ENCODE measurements at places on chromosomes 2 and 18. TPM values are rescaled to one million over a fixed set of nuclear protein-coding genes. Genes with fewer than 3 reads are reported as not detected.

GRCh38 chr2:5287558-5288334, 404.4 kb upstream of the SOX11 start:
- no peak for DNase-seq

GRCh38 chr2:117378653-117379052, 435.8 kb upstream of the DDX18 start:
- DNase-seq: no peak

- no peak for DNase-seq
Measured at GRCh38 chr2:171325886-171326585, 107.8 kb downstream of the METTL8 start.

DNA sequence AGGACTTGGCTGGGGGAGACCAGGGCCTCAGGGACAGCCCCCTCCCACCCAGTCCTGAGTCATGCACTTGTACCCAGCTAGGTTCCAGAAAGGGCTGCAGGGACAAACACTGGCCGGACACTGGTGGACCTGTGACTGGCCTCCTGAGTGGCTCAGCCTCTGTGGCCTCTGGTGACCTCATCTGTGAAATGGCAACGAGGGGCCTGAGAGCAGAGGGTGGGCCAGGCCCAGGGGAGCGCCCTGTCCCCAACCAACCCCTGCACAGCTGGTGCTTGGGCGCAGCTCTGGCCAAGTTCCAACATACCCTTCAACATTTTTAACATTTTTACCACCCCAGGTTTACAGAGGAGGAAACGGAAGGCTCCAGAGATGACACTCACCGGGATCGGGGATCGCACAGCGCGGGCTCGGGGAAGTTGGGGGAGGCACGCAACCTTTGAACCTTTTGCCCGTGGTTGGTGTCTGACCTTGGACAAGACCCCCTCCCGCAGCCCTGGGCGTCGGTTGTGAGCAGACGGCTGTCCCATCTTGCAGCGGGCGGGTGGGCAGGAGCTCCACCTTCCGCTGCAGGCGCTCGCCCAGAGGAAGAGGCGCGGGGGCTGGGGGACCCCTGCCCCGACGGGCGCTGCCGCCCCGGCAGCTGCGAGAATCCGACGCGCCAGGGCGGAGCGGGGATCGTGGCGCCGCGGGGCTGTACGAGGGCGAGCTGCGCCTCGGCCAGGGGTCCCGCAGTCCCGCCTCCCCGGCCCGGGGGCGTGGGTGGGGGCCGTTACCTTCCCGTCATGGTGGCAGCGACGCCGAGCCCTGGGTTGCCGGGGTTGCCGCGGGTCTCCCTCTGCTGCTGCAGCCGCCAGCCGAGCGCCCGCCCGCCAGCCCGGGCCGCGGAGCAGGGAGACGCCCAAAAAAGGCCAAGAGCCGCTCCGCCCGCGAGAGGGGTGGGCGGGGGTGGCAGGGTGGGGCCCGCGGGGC, 805 bp downstream of the LIMS2 start:
- peak; percentile 90 for DNase-seq

- DNase-seq: no peak
Measured at GRCh38 chr2:211396815-211397214, 840.4 kb downstream of the CPS1 start.

- DNase-seq: no peak
Measured at GRCh38 chr18:40157120-40157519, 1797.9 kb upstream of the PIK3C3 start.

DNA sequence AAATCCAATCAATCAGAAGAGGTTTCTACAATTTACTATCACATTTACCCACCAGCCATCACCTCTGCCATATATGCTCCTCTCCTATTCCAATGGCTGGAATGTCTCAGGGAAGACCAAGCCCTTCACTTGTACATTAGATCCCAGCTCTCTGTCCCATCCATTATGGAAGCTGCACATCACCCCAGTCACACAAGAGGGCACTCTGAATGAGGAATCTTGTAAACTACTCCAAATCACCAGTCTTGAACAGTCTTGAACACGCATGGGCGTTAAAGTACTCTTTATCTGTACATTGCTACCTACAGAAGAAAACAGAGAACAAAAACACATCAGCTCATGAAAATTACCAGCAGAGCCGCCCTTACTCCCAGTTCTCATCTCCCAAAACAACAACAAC, 38.7 kb downstream of the ZC3H8 start:
- DNase-seq: peak; percentile 24

GRCh38 chr18:8367217-8367988, 241.8 kb upstream of the RAB12 start:
- peak; percentile 91 for DNase-seq

DNA sequence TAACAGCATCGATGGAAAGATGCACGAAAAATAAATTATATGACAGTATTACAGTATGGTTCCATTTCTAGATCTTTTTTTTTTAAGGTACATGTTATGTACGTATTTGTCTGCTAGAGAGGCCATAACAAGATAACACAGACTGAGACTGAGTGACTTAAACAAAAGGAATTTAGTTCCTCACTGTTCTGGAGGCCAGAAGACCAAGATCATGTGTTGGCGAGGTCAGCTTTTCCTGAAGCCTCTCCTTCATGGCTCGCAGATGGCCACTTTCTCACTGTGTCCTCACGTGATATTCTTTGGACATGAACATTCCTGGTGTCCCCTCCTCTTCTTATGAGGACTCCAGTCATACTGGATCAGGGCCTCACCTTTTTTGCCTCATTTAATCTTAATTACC, 177.4 kb downstream of the CAPN13 start:
- no peak for DNase-seq

- DNase-seq: no peak
Measured at GRCh38 chr2:171793691-171794678, 100.1 kb downstream of the SLC25A12 start.

DNA sequence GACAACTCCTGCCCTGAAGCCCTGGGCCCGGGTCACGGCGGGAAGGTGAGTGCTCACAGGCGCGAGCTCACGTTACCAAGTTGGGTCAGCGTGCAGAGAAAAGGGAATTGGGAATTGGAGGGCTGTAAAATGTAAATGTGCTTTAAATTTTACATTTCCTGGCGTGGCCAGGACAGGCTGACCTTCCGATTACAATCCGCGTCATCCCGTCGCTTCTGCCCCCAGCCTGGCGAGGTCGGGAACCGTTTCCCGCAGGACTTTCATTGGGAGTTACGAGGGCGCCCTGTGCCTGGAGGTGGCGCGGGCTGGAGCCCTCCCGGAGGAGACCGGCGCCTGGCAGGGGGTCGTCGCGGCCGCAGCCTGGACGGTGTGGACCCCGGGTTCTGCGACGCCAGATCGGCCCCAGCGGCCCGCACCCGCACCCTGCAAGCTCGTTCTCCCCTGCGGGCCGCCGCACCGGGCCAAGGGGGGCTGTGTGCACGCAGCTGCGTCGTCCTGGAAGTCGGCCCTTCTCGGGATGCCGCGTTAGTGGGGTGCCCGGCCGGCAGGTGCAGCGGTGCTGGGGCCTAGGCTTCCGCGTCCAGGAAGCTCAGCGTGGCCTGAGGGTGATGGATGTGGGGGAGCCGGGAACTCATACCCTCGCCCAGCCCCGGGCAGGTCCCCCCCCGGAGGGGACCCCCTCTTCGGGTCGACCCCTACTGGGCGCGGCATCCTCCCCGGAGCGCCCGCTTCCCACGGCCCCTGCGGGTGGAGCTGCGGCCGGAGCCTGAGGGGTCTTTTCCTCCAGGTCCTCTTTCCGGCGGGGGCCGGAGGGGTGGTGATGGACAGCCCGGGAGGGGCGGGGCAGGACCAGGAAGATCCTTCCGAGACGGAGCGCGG, 63.9 kb downstream of the LRRFIP1 start:
- peak; percentile 83 for DNase-seq

- DNase-seq: no peak
Measured at GRCh38 chr2:61179701-61180639, 18.0 kb downstream of the C2orf74 start.

GRCh38 chr18:25080211-25080610, 271.8 kb downstream of the ZNF521 start:
- no peak for DNase-seq

- DNase-seq: no peak
Measured at GRCh38 chr2:118530976-118531375, 316.5 kb downstream of the EN1 start.

GRCh38 chr2:239328351-239329191, 72.2 kb downstream of the HDAC4 start:
- peak; percentile 66 for DNase-seq

GRCh38 chr2:205752296-205752820, 70.1 kb downstream of the NRP2 start:
- no peak for DNase-seq

- peak; percentile 98 for DNase-seq
Measured at GRCh38 chr2:104853534-104854497, at the start of gene POU3F3. POU3F3 (plus strand) TSS chr2:104854115; CDS start chr2:104855511, 1,396 bp downstream.

- peak; percentile 3 for DNase-seq
Measured at GRCh38 chr2:22788749-22789327, 596.1 kb upstream of the KLHL29 start.

- DNase-seq: no peak
Measured at GRCh38 chr2:64649013-64649484, 4.7 kb downstream of the SERTAD2 start.

- no peak for DNase-seq
Measured at GRCh38 chr2:171999161-171999560, 592 bp upstream of the METAP1D start.

Gene SERPINB3
- total RNA-seq: not detected

Gene CRACDL
- total RNA-seq: 0.24 TPM

Gene GAREM2
- total RNA-seq: 7.2 TPM

Gene UBE2E3
- total RNA-seq: 107 TPM

Gene FBXO15
- total RNA-seq: 0.55 TPM

Gene C18orf63
- not detected for total RNA-seq

Gene PAPOLG
- total RNA-seq: 26.0 TPM

Gene BBS5
- 1.3 TPM for total RNA-seq

Gene HSPD1
- 552 TPM for total RNA-seq

Gene NPPC
- total RNA-seq: 1.1 TPM
